Articular chondrocyte of knee joint (primary cell): ENCODE measurements at places on chromosomes 7 and 10. TPM values are rescaled to one million over a fixed set of nuclear protein-coding genes. Genes with fewer than 3 reads are reported as not detected.

Gene PDK4
- 2.2 and 18.5 TPM in 2 replicates for total RNA-seq

Gene ZYX
- 25.1 and 34.1 TPM in 2 replicates for total RNA-seq

Gene ANK3
- 9.5 and 11.1 TPM in 2 replicates for total RNA-seq

Gene HOXA7
- 3.6 and 5.0 TPM in 2 replicates for total RNA-seq

Gene TWIST1
- 87.7 and 105 TPM in 2 replicates for total RNA-seq

Gene KCNH2
- total RNA-seq: 0.52 and 1.7 TPM in 2 replicates

Gene NUTM2E
- total RNA-seq: 0.13 TPM in 1 of 2 replicates, not detected in the other

Gene BTBD16
- not detected in 2 replicates for total RNA-seq

Gene HGF
- total RNA-seq: 0.13 and 0.65 TPM in 2 replicates

Gene FAM25A
- not detected in 2 replicates for total RNA-seq

Gene C10orf71
- total RNA-seq: under 0.01 TPM in 1 of 2 replicates, not detected in the other

Gene NPS
- not detected in 2 replicates for total RNA-seq

Gene SPDYE11
- total RNA-seq: under 0.01 TPM in 1 of 2 replicates, not detected in the other

Gene GHRHR
- not detected in 2 replicates for total RNA-seq

Gene SEMA3D
- 6.1 and 10.3 TPM in 2 replicates for total RNA-seq

Gene MYL7
- not detected in 2 replicates for total RNA-seq

Gene OR2A1
- total RNA-seq: 0.32 and 0.39 TPM in 2 replicates

Gene ACSM6
- total RNA-seq: not detected in 2 replicates

Gene ADAM22
- total RNA-seq: 0.65 and 1.0 TPM in 2 replicates

Gene CDNF
- total RNA-seq: 2.7 and 3.5 TPM in 2 replicates

Gene PANK1
- 6.7 and 9.1 TPM in 2 replicates for total RNA-seq

Gene EN2
- total RNA-seq: not detected in 2 replicates

Gene NUTM2B
- total RNA-seq: under 0.01 and 0.54 TPM in 2 replicates

Gene FAM13C
- 7.9 and 10.7 TPM in 2 replicates for total RNA-seq

Gene LMTK2
- total RNA-seq: 10.5 and 11.8 TPM in 2 replicates

Gene ADARB2
- total RNA-seq: under 0.01 and 0.86 TPM in 2 replicates

Gene ADCYAP1R1
- total RNA-seq: not detected in 2 replicates

Gene RNF148
- total RNA-seq: 0.65 and 0.78 TPM in 2 replicates

Gene TMUB1
- 14.8 and 16.1 TPM in 2 replicates for total RNA-seq

Gene ANKRD30A
- total RNA-seq: not detected in 2 replicates

Gene MCM10
- total RNA-seq: 3.1 and 4.1 TPM in 2 replicates

Gene PNLIPRP2
- not detected in 2 replicates for total RNA-seq

Gene SPDYE2B
- total RNA-seq: not detected in 2 replicates

Gene SORCS1
- total RNA-seq: not detected in 2 replicates

Gene SEC61A2
- 10.9 and 11.1 TPM in 2 replicates for total RNA-seq

Gene SLC16A12
- not detected in 2 replicates for total RNA-seq

Gene PLPP4
- 0.13 and 0.43 TPM in 2 replicates for total RNA-seq
